Uterus (tissue), 4 donors: ENCODE measurements at places on chromosomes 1 and 21.

- DNase-seq = no peak
Observed at GRCh38 chr1:226397011-226397926, 10.6 kb downstream of the PARP1 start.

- no peak for DNase-seq
Observed at GRCh38 chr1:147784941-147785340, 24.5 kb upstream of the GJA5 start.

DNA sequence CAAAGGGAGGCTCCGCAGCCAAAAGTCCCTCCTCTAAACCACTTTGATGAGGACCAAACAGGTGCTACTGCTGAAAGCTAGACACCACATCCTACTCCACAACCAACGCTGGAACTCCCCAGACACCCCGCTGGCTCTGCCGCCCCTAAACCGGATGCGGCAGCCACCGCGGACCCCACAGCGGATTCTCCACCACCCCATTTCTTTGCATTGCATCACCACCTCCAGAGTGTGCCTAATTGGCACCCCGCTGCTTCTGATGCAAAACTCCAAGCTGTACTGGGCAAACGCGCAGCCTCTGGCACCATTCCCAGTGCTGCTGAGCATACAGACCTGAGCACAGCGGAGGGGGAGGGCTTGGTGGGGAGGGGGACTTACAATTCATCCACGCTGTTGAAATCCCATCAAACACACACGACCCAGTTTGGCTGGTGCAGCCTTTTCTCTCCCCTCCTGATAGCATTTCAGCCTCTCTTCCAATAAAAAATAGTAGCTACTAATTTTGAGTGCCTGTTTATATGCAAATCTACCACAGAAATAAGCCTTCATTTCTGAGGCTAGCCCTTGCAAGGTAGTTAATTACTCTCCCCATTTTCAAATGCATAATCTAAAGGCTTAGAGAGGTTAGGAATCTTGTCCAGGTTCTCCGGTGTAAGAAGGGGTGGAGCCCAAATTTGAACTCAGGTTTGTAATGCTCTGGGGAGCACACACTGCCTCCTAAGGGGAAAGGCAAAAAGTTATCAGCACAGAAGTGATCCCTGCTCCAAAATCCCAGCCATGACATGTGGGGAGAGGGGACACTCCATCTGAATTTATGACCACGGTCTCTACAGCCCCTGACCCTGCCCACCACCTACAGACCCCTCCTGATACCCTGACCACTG lies 12.2 kb upstream of the RGS16 start:
- DNase-seq = peak; percentile 69

DNA sequence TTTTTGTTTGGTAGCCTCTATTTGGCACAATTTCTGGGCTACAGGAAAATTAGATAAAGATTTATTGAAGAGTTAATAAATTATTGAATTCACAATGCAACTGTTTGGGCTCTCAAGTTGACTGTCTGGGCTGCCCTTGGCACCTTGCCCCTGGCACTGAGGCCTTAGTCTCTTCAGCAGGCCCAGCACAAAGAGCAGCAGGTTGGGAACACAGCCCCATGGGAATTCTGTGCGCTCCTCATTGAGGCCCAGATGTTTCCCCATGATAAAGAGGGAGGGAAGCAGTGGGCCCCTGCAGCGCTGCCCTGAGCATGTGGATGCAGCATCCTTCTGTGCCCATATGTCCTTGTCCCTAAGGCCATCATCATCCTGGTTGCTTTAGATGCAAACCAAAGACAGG lies 2.9 kb downstream of the CRNN start:
- no peak for DNase-seq

GRCh38 chr1:169601096-169601881 lies 15.0 kb upstream of the F5 start:
- DNase-seq = no peak

DNA sequence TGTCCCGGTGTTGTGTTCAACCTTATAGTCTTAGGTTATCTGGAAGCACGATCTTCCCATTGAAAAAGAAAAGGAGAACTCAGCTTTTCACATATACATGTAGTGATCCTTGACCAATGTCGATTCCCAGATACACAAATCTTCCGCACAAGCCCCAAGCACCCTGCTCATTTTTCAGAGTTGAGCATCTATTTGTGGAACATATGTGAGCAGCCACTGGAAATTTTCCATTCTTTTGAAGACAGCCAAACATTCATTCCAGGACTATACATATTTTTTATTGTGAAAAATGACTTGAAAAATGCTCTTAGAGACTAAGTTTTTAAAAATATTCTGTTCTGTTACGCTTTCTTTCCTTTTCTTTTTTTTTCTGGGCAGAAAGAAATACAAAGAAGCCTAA lies 371.9 kb downstream of the RGS7 start:
- DNase-seq = no peak
